SK-N-MC (cell line): ENCODE measurements at places on chromosomes 16 and 17.

DNA sequence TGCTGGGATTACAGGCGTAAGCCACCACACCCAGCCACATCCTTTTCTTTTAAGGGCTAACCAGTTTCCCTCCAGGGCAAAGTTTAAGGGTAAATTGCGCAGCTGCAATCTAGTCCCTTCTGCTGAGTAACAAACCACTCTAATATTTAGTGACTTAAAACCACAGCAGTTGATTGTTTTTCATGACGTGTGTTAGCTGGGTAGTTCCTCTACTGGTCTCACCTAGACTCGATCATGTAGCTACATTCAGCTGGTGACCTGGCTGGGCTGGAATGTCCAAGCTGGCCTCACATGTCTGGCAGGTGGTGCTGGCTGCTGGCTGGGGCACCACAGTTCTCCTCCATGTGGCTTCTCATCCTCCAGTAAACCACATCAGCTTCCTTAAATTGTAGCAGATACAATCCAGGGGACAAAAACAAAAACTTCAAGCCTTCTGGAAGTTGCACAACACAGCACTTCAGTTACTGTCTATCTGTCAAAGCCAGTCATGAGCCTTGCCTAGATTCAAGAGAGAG, 75.5 kb downstream of the GPRC5B start:
- DNase-seq, result no peak

DNA sequence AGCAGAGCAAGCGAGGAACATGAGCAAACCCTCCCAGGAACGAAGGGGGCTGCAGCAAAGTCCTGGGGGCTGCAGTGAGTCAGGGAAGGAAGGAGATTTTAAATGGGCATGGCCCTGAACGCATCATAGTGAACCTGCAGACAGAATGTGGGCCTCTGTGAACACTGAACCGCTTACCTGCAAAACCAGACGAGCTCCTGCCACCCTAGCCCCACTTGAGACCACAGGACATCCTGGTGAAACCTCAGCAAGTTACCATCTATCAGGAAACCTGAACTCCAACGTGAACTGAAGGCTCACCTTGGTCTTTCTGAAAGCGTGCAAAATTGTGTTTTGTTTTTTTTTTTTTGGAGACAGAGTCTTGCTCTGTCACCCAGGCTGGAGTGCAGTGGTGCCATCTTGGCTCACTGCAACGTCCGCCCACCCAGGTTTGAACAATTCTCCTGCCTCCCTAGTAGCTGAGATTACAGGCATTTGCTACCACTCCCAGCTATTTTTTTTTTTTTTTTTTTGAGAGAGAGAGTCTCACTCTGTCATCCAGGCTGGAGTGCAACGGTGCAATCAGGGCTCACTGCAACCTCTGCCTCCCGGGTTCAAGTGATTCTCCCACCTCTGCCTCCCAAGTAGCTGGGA, 30.8 kb downstream of the FANCA start:
- DNase-seq, result no peak

GRCh38 chr16:17138801-17139200, 332.0 kb downstream of the XYLT1 start:
- no peak for DNase-seq

DNA sequence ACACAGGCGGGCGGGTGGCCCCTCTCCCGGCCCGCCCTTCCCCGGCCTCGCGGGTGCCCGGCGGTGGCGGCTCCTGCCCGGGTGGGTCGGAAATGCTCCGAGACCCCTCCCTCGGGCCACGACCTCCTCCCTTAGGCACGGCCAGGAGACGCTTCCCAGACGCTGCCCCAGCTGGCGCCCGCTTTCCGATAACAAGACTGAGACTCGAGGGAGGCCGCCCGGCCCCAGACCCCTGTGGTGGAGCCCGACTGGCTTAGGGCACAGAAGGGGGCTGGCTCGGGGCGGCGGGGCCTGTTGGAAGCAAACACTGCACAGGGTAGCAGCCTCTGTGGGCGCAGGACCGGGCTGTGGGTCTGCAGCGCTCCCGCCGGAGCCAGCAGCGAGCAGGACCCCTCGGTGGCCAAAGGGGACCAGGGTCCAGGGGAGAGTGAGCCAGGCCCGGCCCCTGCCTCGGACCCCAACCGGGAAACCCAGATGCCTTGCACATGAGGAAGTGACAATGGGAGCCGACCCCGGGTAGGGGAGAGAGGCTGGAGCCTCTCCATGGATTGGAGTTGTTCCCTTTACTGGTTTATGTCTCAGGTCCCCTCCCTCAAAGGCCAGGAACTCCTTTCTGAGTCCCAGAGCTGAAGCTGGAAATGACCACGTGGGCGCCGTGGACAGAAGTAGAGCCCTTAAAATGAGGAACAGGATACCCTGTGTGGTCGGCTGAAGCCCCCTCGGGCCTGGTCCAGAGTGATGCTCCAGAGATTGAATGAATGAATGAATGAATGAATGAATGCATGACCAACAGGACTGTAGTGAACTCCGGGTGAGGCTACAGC, 19.8 kb upstream of the ADCY7 start:
- no peak for DNase-seq

DNA sequence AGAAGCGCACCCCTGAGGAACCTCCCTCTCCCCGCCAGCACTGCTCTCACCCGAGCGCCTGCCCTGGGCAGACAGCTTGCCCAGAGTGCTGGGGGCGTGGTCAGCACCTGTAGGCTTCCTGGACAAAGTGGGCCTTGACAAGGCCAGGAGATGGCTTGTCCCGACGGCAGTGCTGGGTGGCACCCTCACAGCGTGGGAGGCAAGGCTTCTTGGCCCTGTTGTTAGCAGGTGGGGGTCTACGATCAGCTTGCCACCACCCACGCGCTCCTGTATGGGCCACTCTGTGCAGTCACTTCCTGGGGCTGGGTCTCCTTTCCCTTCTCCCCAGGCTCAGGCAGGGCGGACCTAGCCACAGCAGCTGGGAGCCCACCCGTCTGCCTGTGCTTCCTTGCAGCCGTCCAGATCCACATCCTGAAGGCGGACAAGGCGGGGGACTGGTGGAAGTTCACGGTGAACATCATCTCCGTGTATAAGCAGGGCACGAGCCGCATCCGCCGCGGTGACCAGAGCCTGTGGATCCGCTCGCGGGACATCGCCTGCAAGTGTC, 218.0 kb downstream of the NTN1 start:
- DNase-seq, result no peak

DNA sequence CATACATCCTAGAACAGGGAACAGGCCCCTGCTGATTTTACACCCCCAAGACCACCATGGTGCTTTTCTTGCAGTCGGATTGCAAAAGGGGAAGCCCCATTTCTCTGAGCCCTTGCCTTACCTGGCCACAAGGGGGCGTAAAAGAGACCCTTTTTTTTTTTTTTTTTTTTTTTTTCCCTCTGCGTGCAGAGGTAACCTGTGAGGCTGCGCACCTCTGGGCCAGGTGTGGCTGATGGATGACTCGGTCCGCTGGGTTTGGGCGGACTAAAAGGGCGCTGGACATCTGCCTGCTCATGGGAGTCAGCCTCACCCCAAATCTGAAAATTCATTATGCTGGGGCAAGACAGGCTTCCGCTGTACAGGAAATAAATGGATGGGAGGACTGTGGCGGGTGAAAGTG, 281.0 kb downstream of the CBLN1 start:
- DNase-seq, result no peak

- no peak for DNase-seq
Measured at GRCh38 chr16:80158766-80159165, 382.0 kb upstream of the DYNLRB2 start.

DNA sequence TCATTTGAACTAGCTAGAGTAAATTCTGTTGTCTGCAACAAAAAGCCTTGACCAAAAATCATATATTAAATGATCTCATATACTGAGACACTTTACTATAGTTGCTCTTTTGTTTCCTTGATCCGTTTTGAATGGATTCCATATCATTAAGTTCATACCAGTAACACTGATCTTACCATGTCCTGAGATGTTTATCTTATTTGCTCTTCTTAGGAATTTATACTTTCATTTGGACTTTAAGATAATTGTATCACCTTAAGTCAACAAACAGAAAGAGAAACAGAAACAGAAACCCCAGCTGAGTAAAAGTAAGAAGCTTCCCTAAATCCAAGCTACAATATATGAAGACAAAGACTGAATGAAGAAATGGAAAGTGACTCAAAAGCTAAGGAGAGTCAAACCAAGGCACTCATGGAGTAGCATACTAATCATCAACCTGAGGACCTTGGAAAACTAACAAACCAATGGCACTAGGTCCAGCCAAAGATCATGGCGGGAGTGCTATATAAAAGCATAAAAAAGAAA, 106.5 kb upstream of the COX10 start:
- DNase-seq, result no peak
